OCI-LY7 (cell line): ENCODE measurements at places on chromosomes 2 and 18. TPM values are rescaled to one million over a fixed set of nuclear protein-coding genes. Genes with fewer than 3 reads are reported as not detected.

- no peak for DNase-seq
Measured at GRCh38 chr2:239832490-239833268, 192.5 kb downstream of the NDUFA10 start.

GRCh38 chr2:98669675-98670074, 61.3 kb downstream of the MGAT4A start:
- DNase-seq, result no peak

DNA sequence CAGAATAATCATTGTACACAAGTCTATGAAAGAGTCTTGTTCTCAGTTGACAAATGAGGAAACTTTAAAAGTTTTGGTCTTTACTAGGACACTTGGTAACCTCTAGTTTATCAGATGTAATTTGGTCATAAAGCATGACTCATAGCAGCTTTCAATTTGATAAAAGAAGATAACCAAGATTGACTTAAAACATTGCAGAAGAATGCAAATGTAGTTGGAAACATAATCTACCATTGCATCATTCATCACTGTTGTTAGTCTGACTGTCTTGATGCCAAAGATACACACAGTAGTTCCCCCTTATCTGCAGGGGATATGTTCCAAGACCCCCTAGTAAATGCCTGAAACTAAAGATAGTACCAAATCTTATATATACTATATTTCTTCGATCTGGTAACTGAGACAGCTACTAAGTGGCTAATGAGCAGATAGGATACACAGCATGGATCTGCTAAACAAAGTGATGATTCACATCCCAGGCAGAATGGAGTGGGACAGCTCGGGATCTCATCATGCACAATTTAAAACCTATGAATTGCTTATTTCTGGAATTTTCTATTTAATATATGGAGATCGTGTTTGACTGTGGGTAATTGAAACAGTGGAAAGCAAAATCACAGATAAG, 131.4 kb upstream of the CCDC68 start:
- no peak for DNase-seq

GRCh38 chr2:215811409-215812345, 201.7 kb downstream of the MREG start:
- DNase-seq, result peak; percentile 86

- DNase-seq, result no peak
Measured at GRCh38 chr2:153294199-153294786, 184.3 kb downstream of the RPRM start.

DNA sequence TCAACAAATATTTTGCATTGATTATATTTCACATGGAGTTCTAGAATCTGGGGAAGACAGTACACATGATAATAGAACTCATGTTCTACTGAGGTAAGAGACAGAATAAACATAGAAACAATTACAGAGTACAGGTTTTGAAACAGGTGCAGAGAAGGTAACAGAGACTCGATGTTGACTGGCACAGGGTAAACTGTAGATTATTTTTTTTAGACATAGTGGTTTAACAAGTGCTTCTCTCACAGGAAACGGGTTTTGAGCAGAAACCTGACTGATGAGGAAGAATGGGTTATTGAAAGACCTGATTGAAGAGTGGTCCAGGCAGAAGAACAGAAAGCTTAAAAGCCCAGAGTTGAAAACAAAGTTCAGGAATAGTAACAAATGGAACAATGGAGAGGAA, 1002.5 kb upstream of the FAM98A start:
- DNase-seq, result no peak

DNA sequence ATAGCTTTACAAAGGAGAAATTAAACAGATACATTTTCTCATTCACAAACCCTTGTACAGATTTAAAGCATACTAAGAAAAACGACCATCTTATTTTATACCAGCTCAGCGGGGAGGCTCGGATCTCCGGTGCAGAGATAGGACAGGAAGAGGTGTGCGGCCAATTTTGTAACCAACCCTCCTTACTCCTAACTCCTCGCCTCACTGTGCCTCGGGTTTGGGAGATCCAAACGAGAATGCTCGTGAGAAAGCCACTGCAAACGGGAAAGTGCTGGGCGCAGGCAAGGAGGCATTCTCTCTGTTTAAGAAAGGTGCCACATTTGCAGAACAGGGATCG, 1.2 kb downstream of the KDSR start:
- DNase-seq, result peak; percentile 8

Gene IL1F10
- total RNA-seq, result not detected in 2 replicates

Gene POTEJ
- total RNA-seq, result 0.10 TPM in 1 of 2 replicates, not detected in the other

Gene DTNA
- total RNA-seq, result not detected in 2 replicates

Gene FAP
- total RNA-seq, result not detected in 2 replicates

Gene SCG2
- not detected in 2 replicates for total RNA-seq

Gene FAHD2A
- 50.9 and 53.0 TPM in 2 replicates for total RNA-seq

Gene MAB21L4
- not detected in 2 replicates for total RNA-seq
